ENCODE measurements at places on chromosomes 13 and 19.

- DNase-seq, result no peak
These were observed 134.7 kb downstream of the LHFPL6 start for GRCh38 chr13:39468306-39468705.

DNA sequence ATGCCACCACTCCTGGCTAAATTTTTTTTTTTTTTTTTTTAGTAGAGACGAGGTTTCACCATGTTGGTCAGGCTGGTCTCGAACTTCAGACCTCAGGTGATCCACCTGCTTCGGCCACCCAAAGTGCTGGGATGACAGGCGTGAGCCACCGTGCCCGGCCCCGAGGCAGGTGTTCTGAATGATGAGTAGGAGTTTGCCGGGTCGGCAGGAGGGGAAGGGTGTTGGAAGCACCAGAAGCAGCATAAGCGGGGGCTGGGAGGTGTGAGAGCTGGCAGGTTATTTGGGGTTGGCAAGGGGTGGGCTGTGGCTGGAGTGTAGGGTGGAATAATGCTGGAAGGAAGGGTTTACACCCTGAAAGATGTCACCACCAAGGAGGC is 1.8 kb downstream of the SPPL2B start:
- DNase-seq, result no peak

GRCh38 chr13:82248762-82249161 is 1633.5 kb downstream of the SLITRK1 start:
- no peak for DNase-seq

DNA sequence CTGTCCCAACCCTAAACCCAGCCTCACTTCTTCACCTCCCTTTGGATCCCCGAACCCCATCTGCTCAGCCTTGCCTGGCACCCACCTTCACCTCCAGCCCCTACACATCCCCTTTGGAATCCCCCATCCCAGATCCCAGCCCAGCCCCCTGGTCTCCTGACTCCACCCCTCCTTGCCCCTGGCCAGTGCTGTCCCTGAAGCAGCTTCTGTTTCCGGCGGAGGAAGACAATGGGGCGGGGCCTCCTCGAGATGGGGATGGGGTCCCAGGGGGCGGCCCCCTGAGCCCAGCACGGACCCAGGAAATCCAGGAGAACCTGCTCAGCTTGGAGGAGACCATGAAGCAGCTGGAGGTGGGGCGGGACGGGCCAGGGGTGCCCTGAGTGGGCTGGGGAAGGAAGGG is 22.0 kb downstream of the ERFL start:
- DNase-seq, result no peak

- DNase-seq, result no peak
These were observed 2.1 kb upstream of the PCDH8 start for GRCh38 chr13:52850396-52851136.

DNA sequence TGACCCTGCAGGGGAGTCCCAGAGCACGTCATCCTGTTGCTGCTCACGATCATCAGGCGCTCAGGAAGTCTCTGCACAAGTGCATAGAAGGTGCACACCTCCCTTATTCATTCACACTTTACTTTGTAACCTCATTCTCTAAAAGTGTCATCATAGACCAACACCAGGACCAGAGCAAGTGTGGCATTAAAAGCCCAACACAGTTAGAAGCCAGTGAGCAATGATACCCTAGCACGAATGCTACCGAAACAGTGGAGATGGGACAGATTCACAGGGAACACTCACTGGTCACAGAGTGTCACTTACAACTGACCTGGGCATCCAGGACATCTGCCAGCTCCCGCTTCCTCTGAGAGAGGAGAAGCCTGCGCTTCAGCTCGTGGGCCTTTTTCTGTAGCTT is 17.0 kb downstream of the HAUS8 start:
- DNase-seq, result no peak

- no peak for DNase-seq
These were observed 1422.4 kb upstream of the MIR17HG start for GRCh38 chr13:89925107-89925506.

GRCh38 chr19:17625043-17625442 is 63.1 kb downstream of the UNC13A start:
- no peak for DNase-seq

DNA sequence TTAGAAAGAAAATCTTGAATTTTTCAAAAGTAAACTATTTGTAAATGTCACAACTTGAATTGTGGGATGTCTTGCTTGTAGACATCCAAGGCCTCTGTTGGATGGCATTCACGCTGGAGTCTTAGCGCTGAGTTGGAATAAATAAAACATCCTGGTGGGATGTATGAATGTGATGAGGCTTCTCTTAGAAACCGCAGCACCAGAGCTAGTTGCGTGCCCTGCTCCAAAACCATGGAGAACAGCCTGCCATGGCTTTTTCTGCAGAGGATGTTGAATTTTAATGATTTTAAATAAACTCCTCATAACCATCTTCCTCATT is 70.4 kb downstream of the DPY19L3 start:
- no peak for DNase-seq

GRCh38 chr13:51793570-51794271 is 10.2 kb downstream of the DHRS12 start:
- no peak for DNase-seq

- no peak for DNase-seq
These were observed 11.7 kb upstream of the MTIF3 start for GRCh38 chr13:27461940-27462584.

- no peak for DNase-seq
These were observed at the start of gene ALOX5AP for GRCh38 chr13:30735025-30735871. Gene ALOX5AP, plus strand, starts transcription at chr13:30735543. Its CDS starts 63 bp downstream, at chr13:30735606.

DNA sequence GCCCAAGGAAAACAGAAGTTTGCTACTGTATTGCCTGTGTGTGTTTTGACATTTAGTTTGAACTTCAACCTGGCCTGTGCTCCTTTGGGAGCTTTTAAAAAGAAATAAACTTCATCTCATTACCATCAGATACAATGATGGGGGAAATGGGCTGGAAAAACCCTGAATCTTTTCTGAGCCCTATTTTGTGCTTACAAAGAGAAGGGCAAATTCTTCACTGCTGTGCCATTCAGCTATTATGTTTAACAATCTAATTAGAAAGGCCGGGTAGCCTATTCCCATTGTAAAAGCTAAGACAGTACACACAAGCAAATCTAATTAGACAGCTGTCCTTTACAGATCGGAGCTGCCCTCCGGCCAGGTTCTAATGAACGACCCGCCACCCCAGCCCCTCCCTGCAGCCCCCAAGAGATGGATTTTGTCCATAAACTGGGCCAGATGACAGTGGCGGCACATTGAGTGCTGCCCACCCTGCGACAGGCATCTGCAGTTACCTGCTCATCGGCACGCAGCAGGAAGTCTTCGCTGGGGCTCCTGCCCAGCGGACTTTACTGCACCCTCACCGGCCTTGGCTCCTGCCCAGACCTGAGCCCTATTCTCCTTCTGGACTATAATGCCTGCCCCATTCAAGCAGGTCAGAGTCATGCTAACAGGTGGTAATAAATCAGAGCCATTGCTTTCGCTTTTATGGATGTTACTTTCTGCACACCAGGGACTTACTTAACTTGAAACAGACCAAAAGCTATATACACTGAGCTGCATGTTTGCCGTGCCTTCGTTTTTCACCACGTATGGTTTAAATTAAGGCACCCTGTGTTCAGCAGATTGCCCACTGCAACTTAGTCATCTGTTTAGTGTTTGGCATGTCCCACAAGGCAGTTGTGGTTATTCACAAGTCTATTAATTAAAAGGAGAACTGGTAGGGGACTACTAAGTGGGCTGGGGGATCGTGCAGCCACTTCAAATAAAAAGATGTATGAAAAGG is 549.6 kb downstream of the FGF9 start:
- DNase-seq, result no peak

DNA sequence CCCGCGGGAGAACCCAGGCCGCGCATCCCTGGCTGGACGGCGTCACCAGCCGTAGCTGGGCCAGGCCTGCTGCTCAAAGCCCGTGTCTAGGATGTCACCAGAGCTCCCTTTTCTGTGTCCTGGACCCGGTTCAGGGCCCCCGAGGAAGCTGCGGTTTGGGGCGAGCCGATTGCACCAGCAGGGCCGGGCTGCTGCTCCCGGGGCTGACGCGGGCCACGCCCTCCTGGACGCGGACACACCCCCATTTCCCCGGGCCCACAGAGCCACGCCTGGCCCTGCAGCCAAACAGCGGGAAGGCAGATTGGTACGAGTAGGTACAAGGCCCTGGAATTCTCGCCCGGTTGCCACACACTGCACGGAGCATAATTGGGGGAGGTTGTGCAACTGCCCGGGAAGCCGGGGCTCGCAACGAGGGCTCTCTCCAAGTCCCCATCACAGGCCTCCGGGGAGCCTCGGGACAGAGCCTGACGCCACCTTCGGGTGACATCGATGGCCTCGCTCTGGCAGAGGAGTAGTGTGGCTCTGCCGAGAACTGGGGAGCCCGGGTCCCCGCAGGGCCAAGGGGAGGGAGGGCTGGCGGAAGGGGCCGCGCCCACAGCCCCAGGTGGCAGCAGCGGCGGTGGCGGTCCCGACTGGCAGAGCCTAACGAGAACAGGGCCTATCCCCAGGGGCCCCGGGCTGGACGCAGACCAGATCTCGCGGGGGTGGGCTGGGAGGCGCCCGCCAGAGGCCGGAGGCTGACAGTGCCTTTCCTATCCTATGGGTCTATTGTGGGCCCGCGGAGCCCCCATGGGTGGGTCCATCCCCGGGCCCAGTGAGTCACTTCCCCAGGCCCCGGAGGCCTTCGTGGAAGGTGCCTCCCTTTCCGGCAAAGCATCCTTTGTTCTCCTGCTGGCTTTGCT is 23.5 kb downstream of the KCTD15 start:
- peak; percentile 35 for DNase-seq

- DNase-seq, result no peak
These were observed 7.5 kb upstream of the GJA3 start for GRCh38 chr13:20168396-20168795.

DNA sequence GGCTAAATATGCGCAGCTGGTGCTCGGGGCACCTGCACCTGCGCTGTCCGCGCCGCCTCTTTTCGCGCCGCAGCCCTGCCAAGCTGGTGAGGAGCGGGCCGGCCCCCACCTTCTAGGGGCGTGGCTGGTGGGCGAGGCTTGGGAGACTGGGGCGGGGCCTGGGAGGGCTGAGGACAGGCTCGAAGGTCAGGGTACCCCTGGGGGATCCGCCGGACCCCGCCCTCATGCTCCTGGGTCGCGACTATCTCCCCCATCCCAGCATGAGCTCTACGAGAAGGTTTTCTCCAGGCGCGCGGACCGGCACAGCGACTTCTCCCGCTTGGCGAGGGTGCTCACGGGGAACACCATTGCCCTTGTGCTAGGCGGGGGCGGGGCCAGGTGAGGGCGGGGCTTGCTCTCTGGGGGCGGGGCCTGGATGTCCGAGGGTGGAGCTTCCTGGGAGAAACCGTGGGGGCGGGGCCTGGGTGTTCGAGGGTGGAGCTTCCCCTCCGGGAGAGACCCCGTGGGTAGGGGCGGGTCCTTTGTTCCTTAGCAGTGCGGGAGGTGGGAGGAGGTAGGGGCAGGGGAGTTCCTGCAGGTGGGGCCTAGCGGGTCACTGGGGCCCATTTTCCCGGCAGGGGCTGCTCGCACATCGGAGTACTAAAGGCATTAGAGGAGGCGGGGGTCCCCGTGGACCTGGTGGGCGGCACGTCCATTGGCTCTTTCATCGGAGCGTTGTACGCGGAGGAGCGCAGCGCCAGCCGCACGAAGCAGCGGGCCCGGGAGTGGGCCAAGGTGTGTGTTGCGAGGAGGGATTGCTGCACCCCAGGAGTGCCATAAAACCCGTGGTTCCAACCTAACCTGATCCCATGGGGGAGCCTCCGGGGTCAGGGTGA is 19.7 kb downstream of the PNPLA6 start:
- no peak for DNase-seq

DNA sequence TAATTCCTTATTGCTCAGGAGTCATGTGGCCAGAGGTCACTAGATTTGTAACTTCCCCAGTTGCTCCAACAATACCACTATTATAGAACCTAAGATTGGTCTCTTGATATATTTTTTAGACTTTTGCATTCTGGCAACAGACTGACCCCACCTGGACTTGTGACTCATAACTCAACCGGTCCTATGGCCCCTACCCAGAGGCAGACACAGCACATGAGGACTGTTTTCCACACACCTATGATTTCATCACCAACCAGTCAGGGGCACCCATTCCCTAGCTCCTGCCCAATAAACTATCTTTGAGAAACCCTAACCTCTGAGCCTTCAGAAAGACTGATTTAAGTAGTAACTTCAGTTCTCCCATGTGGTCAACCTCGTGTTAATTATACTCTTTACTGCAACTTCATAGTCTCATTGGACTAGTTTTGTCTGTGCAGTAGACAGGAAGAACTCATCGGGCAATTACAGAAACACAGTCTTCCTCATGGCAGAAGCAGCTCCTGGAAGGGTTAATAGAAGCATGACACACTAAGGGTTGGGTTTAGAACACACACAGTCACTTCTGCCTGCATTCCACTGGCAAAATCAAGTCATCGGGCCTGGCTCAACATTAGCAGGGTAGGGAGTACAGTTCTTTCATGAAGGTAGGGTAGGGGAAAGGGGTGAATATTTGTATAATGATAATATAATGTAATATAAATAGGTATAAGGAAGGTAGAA is 251.8 kb downstream of the UQCRFS1 start:
- DNase-seq, result no peak

All from stimulated activated CD4-positive, alpha-beta T cell treated with anti-CD3 and anti-CD28 coated beads, Interleukin-1b, Interleukin-23, amount 100 ng/mL, for 1 hour (primary cell).